HT1080 (cell line): ENCODE measurements at places on chromosomes 6 and 20.

- DNase-seq: peak; percentile 19
Observed at GRCh38 chr6:161091972-161092701, 100.6 kb downstream of the MAP3K4 start.

DNA sequence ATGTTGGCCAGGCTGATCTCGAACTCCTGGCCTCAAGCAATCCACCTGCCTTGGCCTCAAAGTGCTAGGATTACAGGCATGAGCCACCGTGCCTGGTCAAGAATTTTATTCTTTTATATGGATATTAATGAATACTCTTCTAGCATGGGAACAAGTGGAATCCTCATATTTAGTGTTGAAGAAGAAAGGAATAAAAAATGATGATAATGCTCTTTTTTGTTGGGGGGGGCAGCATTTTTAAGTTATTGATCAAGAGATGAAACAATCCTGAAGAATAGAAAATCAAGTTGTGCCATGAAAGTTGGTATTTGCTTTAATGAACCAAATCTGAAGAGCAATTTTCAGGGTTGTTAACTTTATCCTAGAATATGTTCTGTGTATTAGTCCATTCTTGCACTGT, 6.7 kb upstream of the DNAAF9 start:
- no peak for DNase-seq

DNA sequence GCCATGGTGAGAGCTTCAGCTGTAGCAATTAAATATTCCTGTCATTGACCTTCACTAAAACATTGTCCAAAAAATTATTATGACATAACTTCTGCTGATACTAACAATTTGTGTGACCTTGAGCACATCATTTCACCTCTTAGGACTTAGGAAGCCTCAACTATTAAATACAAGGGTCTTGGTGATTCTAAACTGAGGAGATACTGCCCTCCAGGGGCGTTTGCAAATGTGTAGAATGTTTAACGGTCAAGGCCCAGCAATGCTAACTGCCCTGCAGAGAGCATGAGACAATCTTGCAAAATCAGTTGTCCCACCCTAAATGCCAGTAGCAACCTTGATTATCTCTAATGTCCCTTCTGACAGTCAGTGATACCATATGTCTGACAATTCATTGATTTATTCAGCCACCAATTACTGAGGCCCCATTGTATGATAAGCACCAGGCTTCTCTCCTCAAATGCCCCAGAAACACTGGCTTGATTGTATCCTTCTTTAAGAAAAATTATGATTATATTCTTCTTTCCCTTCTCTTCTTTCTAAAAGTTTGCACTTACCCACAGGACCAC, 284.1 kb upstream of the PLN start:
- DNase-seq: peak; percentile 21

DNA sequence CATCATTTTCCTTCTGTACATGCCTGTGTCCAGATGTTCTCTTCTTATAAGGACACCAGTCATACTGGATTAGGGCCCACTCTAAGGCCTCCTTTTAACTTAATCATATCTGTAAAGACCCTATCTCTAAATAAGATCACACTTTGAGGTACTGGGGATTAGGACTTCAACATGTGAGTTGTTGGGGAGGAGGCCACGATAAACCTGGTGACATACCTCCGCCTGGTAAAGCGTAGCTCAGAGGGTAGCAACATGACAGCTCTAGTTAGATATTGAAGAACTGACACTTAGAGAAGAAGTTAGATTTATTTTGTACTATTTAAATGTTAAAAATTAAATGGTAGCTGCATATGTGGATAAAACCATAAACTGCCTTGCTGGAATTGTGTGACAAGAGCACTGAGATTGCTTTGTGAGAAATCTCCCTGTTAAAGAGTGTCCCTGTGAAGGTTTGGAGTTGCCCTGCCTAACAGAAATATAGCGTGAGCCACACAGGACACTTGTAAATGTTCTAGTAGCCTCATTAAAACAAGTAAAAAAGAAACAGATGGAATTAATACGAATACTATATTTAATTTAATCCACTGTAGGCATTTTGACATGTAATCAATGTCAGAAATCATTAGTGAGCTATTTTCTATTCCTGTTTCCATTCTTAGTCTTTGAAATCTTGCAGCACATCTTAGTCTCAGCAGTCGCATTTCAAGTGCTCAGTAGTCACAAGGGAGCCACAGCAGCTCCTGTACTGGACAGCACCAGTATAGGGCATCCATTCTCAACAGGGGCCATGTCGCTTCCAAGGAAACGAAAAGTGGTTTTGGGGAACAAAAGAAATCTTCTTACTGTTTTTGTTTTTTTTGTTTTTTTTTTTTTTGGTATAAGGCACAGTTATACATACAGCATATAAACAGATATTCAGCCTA, 13.4 kb downstream of the PLCB1 start:
- DNase-seq: no peak

GRCh38 chr6:163634211-163635171, 220.0 kb downstream of the QKI start:
- no peak for DNase-seq

DNA sequence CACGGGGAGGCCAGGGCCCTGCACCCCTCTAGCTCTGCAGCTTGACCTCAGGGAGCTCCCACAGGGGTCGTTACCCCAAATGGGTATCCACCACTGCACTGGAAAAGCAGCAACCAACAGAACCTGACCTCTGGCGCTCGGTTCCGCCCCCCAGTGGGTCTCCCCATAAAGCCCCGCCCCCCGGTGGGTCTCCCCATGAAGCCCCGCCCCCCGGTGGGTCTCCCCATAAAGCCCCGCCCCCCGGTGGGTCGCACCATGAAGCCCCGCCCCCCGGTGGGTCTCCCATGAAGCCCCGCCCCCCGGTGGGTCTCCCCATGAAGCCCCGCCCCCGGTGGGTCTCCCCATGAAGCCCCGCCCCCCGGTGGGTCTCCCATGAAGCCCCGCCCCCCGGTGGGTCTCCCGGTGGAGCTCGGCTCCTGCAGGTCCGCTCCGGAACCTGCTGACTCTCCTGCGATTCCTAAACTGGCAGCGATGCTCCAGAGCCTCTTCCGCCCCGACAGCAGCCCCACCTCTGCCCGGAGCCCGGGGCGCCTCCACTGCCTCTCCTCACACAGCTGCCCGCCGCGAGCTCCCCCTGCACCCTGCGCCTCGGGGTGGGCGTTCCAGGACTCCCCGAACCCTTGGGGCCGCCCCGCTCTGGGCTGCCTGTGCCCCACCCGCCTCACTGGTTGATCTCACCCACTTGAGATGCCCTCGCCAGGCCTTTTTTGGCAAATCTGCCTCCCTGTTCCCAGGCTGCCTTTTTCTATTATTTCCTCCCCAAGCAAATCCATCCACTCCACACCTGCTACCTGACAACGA, 12.1 kb downstream of the SLC2A4RG start:
- DNase-seq: no peak

- DNase-seq: no peak
Observed at GRCh38 chr6:139990026-139990686, 615.7 kb upstream of the CITED2 start.

GRCh38 chr6:135458051-135458450, 39.5 kb downstream of the AHI1 start:
- DNase-seq: no peak

- DNase-seq: peak; percentile 9
Observed at GRCh38 chr20:42082611-42083010, 464.4 kb upstream of the CHD6 start.

DNA sequence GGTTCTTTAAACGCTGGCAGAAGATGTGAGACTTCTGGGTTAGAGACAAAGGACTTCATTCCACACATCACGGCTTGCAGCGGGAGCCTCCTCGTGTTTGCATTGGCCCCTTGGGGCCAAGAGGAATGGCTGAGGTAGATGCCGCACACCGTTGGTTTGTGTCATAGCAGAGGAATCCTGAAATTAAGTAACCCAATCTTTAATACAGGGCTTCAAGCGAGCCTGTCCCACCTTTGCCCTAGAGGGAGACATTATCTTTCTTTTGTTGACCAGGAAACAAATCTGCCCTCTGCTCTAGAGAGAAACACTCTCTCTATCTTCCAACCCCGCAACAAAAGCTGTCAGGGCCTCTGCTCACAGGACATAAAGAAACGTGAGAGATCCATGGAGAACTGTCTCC, 277.5 kb upstream of the ZFP64 start:
- DNase-seq: no peak

DNA sequence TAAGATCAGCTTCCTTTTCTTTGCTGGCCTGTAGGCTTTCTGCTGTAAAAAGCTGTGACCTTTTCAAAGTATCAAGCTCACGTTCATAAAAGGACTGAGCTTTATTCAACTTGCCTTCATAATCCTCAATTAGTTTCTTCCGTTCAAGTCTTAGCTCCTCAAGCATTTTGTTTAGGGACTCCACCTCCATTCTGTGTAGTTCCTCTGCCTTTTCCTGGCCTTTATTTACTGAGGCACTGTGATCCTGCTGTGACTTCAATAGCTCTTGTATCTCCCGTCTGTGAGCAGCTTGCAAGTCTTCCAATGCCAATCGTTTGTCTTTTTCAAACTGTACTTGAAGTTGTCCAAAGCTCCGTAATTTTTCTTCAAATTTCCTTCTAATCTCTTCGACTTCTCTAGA, 54.4 kb downstream of the FAM184A start:
- no peak for DNase-seq

- no peak for DNase-seq
Observed at GRCh38 chr6:16137451-16137801, 8.5 kb downstream of the MYLIP start.

DNA sequence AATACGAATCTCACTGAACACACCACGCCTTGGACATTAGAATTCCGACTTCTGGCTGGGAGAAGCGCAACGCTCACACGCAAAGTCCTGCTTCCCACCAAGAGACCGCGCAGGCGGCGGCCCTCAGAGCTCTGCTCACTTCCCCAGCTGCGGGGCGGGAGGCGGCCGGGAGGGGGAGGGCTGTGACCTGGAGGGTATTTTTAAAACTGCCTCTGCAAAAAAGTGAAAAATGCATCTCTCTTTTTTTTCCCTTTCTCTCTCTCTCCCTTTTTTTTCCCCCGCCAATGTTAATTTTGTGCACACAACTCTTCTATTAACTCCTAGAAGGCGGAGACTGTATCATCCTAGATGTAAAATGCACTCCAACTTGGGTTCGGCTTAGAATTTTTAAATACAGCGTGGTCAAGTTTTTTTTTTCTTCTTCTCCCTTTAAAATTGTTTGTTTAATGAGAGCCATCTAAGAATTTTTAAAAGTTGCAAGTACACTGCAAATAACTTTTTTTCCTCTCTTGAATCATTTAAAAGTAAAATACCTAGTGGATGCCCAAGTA, 66.4 kb downstream of the STX11 start:
- no peak for DNase-seq

GRCh38 chr6:158064725-158065251, 83.1 kb downstream of the SYNJ2 start:
- DNase-seq: no peak

DNA sequence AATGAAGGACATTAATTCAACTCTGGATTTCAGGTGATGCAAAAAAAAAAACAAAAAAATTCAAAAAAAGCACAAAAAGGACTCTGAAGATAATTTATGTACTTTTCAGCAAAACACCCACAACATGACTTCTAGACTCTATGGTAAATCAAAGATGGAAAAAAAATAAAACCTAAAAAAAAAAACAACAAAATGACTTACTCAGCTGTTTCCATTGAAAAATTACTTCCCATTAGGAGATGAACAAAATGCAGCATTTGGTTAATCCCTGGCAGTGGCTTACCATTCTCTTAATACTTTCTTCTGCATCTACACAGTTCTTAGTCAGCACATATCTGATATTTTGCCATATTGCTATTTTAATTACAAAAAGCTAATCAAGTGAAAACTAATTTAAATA, 572.6 kb downstream of the PRKN start:
- no peak for DNase-seq

GRCh38 chr6:30887901-30888815, 3.8 kb downstream of the DDR1 start:
- peak; percentile 55 for DNase-seq

GRCh38 chr6:167408235-167408869, 83.5 kb downstream of the TTLL2 start:
- no peak for DNase-seq

GRCh38 chr6:160487116-160487515, 138.9 kb downstream of the SLC22A3 start:
- no peak for DNase-seq

DNA sequence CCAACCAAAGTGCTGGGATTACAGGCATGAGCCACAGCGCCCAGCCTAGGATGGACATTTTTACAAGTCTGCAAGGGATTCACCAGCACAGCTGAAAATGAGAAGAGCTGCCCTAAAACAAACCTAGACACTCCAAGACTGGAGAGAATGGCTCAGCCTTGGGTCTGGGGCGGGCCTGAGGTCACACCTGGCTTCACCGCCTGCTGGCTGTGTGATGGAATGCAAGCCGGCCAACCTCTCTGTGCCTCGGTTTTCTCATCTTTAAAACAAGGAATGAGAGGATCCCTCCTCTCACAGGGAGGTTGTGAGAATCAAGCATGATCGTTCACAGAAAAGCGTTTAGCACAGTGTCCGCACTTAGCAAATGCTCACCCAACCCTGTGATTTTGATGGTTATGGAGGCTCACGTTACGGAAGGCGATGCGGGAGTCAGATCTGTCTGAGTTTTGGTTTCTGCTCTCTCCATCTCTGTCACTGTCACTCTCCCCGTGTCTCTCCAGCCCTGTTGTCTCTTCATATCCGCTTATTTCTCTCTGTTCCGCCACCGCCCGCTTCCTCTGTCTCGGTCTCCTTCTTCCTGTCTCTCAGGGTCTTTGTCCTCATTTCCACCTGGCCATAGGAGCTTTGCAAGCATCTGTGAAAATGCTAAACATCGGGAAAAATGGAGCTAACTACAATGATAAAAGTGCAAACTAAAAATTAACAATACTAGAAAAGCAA, 47.6 kb downstream of the CEBPB start:
- DNase-seq: no peak

DNA sequence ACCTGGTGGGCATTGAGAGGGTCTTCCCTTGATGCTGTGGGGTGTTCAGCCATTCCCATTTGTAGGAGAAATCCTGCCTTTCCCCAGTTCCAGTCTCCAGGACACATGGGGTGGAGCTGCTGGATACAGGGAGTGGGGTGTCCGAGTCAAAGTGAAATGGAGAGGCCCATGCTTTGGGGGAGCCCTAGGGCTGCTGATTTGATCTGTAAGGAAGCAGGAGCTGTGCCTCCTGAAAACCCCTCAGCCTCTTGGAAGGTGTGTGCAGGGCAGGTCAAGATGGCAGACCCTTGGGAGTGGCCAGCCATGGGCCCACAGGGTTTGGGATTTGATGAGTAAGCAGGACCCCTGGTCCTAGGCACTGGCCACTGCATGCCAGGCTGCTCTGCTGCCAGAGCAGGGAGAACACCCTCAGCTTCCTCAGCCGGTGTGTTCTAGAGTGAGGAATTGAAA, 82.0 kb downstream of the SERAC1 start:
- no peak for DNase-seq
